ENCODE measurements at places on chromosomes 2 and 18. TPM values are rescaled to one million over a fixed set of nuclear protein-coding genes. Genes with fewer than 3 reads are reported as not detected.

CD8B2 gene
- polyA plus RNA-seq = not detected

STAT4 gene
- polyA plus RNA-seq = 2.0 TPM

REG3A gene
- polyA plus RNA-seq = not detected

SDC1 gene
- 0.23 TPM for polyA plus RNA-seq

MEX3C gene
- polyA plus RNA-seq = 35.3 TPM

ZSWIM2 gene
- not detected for polyA plus RNA-seq

LYPD1 gene
- 0.07 TPM for polyA plus RNA-seq

CCL20 gene
- polyA plus RNA-seq = 0.31 TPM

NOL4 gene
- polyA plus RNA-seq = not detected

STON1 gene
- polyA plus RNA-seq = 0.94 TPM

GBX2 gene
- polyA plus RNA-seq = not detected

CNTNAP5 gene
- not detected for polyA plus RNA-seq

LYPD6 gene
- polyA plus RNA-seq = not detected

KIF1A gene
- polyA plus RNA-seq = not detected

RIT2 gene
- not detected for polyA plus RNA-seq

CD8A gene
- 0.49 TPM for polyA plus RNA-seq

CFAP65 gene
- not detected for polyA plus RNA-seq

ARHGEF33 gene
- polyA plus RNA-seq = 0.06 TPM

NR4A2 gene
- 177 TPM for polyA plus RNA-seq

ABCB11 gene
- polyA plus RNA-seq = not detected

ZNF513 gene
- 29.5 TPM for polyA plus RNA-seq

RAB6C gene
- polyA plus RNA-seq = 0.07 TPM

CHRNA1 gene
- 0.07 TPM for polyA plus RNA-seq

HOXD10 gene
- not detected for polyA plus RNA-seq

BOLL gene
- polyA plus RNA-seq = not detected
